CD4-positive, CD25-positive, alpha-beta regulatory T cell (primary cell): ENCODE measurements at places on chromosomes 11 and 22.

- DNase-seq: no peak
Measured at GRCh38 chr11:102930451-102930850, 25.1 kb downstream of the MMP13 start.

- DNase-seq: no peak
Measured at GRCh38 chr22:31750365-31751284, 693 bp upstream of the PRR14L start.

DNA sequence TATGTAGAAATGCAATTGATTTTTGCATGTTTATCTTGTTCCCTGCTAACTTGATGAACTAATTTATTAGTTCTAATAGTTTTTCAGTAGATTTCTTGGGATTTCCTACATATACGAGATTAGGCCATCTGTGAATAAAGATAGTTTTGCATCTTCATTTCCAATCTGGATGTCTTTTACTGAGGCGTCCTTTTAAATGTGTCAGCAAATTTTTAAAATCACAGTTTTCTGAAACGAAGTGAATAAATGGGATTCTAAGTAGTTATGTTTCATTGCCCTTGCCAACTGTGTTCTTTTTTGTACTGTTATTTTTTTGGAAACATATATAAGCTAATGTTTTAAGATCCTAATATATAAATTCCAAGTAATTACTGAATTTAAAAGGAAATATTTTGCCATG lies 50.0 kb downstream of the CYP2R1 start:
- no peak for DNase-seq

GRCh38 chr11:96090711-96091110 lies 166.8 kb upstream of the MTMR2 start:
- DNase-seq: no peak

- DNase-seq: no peak
Measured at GRCh38 chr11:79536155-79536917, 95.5 kb upstream of the TENM4 start.

DNA sequence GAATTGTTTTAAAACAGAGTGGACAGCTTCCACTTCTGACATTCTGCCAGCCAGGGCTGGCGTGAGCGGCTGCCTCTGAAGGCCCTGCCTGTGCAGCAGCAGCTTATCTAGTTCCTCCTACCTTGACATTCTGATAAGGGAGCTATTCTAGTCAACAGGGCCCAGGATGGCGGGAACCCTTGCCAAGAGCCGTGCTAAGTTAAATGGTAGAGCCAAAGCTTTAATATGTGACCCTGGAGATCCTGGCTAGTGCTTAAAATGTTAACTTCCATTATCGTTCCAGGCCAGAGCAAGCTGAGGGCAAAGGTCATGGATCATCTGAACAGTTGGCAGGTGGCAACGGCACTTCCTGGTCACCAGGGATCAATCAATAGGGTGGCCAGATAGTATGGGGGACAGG lies 3.5 kb downstream of the KCNJ5 start:
- no peak for DNase-seq

GRCh38 chr11:36150986-36151385 lies 138.2 kb downstream of the COMMD9 start:
- DNase-seq: no peak

DNA sequence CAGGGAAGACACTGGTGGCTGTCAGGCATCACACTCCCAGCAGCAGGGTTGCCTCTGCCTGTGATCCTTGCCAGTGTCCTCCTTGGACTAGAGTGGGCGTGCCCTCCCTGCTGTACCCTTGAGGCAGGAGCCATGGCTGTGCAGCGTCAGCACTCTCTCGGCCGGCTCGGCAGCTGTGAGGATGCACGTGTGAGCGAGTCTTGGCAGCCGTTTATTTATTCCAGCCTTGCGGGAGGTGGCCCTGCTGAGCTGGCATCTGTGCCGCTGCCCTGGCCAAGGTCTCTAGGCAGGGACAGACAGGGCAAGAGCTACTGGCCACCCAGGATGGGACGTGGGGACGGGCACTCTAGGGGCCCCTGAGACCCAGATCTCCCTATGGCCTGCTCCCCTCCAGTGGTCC lies 33.9 kb downstream of the TSPAN4 start:
- no peak for DNase-seq

GRCh38 chr11:14065141-14065540 lies 102.6 kb downstream of the SPON1 start:
- DNase-seq: no peak

DNA sequence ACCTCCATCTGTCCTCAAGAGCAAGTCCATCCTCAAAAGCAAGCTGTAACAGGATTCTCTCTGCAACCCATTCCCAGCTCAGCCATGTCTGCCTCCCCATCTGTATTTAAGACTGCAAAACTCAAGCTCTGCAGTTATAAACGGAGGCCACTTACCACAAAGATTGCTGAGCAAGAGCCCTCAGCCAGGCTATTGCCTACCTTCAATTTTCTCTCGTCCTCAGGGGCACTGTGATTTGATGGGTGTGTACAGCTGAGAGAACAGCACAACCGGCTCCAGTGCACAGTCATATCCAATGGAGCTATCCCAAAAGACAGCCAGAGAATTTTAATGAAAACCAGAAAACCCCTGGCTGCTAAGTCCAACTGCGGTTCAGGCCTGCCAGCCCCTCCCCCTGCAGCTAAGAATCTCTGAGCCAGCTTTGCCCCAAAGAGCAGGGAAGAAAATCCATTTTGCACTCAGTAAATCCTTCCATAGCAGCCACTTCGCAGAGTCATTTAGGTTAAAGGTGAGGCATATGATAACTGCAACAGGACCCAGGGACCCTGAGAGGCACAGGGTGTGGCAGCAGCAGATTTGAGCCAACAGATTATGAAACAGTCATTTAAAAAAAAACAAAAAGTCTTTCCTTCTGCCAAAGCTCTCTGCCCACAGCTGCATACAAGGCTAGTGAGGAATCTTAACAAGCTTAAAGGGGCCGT lies 37.6 kb downstream of the RAB30 start:
- no peak for DNase-seq

- peak; percentile 72 for DNase-seq
Measured at GRCh38 chr11:128520206-128520887, 67.0 kb downstream of the ETS1 start.

DNA sequence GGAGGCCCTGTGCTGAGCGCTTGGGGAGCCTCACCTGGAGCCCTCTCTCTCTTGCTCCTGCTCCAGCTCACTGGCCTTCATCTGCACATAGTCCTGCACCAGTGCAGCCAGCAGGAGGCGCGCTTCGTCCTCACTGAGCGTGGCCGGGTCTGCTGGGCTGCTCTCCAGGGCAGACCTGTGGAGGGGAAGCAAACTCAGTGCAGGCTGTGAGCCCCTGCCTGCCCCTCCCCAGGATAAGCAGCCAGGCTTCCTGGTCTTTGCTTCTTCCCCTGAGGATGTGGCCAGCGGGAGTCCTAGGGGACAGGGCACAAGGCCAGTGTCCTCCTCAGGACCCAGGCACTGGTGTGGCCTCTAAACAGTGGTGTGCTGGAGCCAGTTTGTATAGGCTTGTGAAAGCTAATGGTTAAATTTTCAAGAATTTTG lies 2.2 kb downstream of the CALCA start:
- peak; percentile 44 for DNase-seq

GRCh38 chr11:29627541-29627940 lies 389.3 kb downstream of the KCNA4 start:
- no peak for DNase-seq

DNA sequence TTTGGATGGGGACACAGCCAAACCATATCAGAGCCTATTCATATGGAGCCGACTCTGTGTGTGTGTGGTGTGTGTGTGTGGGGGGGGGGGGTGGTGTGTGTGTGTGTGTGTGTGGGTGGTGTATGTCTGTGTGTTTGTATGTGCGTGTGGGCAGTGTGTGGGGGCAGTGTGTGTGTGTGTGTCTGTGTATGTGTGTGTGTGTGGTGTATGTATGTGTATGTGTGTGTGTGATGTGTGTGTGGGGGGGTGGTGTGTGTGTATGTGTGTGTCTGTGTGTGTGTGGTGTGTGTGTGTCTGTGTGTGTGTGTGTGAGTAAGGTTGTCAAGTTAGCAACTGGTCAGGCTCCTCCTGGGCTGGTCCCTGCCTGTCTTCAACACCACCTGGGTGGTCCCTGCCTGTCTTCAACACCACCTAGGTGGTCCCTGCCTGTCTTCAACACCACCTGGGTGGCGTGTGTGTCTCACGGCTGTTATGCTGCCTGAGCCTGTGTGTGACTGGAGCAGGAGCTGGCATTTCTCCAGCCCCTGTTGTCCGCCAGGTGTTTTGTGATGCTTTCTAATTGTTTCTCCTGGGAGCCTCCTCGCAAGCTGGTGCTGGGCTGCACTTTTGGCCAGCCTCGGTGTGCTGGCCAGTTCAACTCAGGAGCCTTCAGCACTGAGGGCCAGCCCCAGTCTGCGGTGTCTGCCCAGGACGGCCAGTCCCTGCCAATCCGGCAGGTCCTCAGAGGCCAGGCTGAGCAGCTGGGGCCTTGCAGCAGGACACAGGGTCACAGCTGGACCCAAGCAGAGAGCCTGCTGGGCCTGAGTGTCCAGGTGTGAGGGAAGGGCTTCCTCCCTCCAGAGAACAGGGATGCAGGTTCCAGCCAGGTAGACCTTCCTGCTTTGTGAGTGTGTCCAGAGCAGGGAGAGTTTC lies 21.5 kb upstream of the PVALB start:
- no peak for DNase-seq

GRCh38 chr11:123145220-123145619 lies 49.8 kb downstream of the CLMP start:
- no peak for DNase-seq

DNA sequence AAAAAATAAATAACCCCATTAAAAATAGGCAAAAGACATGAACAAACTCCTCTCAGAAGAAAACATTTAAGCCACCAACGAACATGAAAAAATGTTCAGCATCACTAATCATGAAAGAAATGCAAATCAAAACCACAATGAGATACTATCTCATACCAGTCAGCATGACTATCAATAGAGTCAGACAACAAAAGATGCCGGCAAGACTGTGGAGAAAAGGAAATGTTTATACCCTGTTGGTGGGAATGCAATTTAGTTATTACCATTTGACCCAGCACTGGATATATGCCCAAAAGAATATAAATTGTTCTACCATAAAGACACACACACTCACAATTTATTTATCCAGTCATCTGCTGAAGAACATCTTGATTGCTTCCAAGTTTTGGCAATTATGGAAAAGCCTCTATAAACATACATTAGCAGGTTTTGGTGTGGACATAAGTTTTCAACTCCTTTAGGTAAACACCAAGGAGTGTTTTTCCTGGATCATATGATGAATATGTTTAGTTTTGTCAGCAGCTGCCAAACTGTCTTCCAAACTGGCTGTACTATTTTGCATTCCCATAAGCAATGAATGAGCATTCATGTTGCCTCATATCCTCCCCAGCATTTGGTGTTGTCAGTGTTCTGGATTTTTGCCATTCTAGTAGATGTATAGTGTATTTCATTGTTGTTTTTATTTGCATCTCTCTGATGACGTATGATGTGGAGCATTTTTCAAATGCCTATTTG lies 28.0 kb downstream of the OR8D1 start:
- no peak for DNase-seq

GRCh38 chr11:21933095-21933494 lies 259.8 kb upstream of the ANO5 start:
- DNase-seq: no peak

GRCh38 chr11:72039031-72039855 lies 40.5 kb downstream of the IL18BP start:
- DNase-seq: no peak

DNA sequence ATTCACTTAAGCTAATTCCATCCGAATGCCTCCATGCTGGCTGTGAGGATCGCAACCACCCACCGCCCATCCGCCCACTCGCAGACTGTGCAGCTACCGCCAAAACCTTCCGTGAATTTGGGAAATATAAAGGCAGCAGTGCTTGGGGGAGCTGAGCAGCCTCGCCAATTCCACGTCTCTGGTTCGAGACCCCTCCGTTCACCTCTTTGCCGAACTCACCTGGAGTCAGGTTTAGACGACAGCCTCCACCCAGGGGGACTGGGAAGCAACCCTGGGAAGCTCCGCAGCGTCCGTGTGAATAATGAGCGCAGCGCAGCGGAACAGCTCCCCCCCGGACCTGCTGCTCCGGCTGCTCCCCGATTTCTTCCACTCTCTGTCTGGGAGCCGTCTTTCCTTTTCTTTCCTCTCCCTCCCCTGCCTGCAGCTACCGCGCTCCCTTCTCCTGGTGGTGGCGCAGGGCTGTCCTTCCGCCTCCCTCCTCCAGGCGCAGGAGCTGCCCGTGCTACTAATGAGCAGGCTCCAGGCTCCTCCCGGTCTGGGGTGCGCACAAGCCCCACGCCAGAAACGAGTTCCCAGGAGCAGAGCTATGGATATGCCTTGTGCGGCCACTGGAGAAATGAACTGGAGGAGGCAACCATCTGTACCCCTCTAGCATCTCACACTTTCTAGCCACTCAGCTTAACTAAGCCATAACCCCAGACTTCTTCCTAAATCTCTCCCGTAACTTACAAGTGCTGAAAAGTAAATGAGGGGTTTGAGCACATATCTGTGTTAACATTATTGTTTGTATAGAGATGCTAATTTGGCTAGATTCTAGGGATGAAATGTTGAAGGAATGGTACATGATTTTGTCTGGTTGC lies 107.3 kb downstream of the XKR3 start:
- DNase-seq: no peak

DNA sequence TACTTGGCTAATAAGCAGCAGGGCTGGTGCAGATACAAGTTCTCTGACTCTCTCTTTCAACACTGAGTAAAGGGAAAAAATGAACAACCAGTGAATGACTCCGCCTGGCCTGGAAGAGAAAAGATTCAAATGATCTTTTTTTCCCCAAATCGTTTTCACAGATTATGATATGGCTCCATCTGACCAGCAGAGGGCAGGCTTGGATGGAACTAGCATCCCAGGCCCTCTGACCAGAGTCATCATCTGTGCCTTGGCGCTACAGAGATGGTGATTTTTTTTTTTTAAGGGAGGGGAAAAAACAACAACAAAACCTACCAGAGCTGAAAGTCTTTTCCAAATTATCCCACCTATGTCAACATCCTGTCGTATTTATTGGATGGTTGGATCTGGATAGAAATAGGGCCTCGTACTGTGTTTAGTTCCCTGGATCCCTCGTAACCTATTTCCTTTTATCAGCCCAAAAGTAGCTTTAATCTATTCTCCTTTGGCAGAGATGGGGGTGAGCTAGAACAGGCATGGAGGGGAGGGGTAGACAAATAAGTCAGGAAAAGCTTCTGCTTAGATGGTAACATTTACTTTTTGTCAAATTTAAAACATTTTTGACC lies 69.7 kb downstream of the PRSS23 start:
- peak; percentile 53 for DNase-seq

DNA sequence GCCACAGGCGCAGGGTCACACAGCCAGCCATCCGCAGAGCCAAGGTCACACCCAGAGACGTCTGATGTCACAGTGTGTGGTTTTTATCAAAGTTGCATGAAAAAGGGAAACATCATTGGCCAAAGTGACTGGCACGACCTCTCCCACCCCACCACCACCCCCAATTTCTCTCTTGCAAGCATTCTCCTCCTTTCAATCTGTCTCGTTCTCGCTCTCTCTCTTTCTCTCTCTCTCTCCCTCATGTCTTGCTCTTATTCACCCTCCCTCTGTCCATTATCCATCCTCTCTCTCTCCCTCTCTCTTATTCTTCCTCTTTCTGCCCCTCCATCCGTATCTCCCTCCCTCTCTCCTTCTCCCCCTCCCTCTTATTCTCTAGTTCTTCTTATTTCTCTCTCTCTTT lies 40.6 kb downstream of the MN1 start:
- DNase-seq: no peak
